ENCODE measurements at places on chromosomes 4 and X.

DNA sequence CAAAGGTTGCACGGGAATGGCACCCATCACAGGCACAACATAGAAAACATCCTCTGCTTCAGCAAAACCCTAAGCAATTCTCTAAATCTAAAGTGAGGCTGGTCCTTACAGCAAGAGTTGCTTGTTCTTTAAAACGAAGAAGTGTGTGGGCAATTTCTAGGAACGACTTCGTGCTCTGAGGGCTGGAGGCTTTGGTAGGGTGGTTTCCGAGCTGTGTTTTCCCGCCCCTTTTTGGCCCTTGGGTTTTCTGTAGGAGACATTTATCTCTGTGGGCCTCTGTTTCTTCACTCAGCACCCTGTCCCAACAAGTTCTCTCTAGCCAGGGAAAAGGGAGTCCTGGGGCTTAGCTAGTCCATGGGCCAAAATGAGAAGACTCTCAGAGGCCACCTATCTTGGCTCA lies 84.2 kb downstream of the SLC2A9 start:
- DNase-seq: peak; percentile 20

DNA sequence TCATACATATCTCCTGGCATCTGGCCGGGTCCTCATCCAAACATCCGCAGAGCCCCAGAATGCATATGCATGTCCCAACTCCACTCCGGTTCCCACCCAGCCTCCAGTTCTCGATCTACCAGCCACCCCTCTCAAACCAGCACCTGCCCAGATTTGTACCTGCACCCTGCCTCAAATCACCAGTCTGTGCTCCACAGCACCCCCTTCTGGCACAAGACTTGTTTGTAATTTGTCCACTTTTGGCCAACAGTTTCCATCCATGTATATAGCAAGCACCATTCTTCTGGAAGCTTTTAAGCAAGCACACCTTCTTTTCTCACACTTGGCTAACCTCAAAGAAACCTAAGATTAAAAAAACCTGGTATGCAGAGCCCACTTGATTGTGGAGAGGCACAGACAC lies 644.1 kb downstream of the MID1IP1 start:
- DNase-seq: peak; percentile 29

- DNase-seq: peak; percentile 77
Measured at GRCh38 chr4:59818656-59819055, 1381.5 kb upstream of the ADGRL3 start.

DNA sequence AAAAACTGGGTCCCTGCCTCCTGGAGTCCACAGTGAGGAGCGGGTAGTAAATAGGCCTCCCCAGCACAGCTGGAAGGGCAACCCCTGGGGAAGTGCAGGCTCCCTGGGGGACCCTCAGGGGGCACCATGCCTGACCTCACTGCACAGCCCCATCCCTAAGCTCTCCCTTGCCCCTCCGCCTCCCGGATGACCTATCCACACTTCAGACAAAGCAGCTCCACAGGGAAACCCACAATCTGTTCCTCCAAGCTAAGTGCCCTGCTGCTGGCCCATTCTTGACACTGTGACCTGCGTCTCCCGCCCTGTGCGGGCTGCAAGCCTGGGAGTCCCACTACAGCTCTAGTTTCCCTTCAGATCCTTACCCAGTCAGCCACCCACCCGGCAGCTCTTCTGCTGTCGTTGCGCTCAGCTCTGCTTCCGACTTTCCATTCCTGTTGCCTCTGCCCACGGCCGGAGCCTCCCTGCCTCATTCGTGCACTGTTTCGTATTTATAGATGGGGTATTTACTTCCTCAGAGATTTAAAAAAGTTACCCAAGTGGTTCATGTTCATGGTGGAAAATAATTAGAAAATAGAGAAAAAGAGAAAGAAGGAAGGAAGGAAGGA lies 47.0 kb upstream of the STOX2 start:
- no peak for DNase-seq

GRCh38 chr4:110510955-110511544 lies 35.1 kb downstream of the ENPEP start:
- peak; percentile 88 for DNase-seq

All from hematopoietic multipotent progenitor cell treated with erythropoietin and hydrocortisone succinate and interleukin-3 and kit ligand, for 4 days (in vitro differentiated cells).